Inflammatory macrophage treated with lipopolysaccharide for 4 hours (primary cell): ENCODE measurements at places on chromosomes 12 and 14.

DNA sequence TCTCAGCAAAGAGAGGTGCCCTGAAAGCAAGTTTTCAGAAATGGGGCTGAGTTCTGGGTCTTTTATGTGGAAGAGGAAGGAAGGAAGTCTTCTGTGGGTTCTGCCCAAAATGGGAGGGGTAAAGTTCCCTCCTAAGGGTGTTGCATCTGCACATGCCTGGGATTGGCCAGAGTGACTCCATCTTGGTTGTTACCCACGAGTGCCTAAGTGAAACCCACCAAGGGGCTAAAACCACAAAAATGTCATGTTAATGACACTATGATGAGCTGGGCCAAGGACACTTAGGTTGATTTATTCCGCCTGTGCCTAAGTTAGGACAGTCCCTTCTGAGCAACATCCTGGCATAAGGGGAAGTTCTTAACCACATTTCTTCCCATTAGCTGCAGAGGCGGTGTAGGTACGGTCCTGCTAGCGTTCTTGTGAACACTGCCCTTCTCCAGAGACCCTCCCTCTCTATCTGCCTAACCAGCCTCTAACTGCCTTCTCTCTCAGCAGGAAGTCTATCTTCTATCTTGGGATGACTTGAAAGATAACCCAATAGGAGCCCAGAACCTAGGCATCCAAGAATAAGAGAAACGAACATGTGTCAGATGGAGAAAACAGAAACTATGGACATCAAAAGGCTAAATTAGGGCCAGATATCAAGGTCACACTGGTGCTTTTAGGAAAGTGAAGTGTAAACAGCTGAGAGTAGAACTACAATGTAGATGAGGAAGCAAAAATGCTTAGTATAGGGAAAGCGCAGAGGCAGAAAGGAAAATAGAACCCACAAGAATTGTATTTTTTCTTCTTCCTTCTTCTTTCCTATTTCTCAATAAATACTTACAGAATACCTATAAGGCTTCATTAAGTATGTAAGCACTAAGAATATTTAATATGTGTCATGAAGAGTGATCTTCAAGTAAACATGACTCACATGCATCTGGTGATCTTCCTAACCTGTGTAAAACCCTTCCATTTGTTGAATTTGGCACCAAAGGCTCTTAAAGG, 104.2 kb upstream of the AMN1 start:
- DNase-seq: peak; percentile 94

- no peak for DNase-seq
Observed at GRCh38 chr14:75315144-75315543, 36.5 kb downstream of the FOS start.

DNA sequence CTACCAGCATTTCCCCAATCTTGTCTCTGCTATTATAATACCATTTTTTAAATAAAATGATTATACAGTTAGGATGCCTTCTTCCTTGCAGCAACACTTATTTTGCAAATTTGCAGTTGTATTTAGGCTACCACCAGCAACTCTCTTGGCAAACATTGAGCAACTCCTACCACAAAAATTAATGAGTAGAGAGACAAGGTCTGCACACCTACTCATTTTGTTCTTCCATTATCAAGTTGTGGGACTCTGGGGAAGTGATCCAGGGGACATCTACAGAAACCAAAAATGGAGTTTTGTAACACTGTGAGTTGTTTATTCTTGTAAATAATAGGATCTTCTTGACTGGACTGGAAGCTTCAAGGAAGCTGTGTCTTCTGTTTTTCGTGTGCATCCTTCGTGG, 38.6 kb downstream of the DGLUCY start:
- peak; percentile 32 for DNase-seq

DNA sequence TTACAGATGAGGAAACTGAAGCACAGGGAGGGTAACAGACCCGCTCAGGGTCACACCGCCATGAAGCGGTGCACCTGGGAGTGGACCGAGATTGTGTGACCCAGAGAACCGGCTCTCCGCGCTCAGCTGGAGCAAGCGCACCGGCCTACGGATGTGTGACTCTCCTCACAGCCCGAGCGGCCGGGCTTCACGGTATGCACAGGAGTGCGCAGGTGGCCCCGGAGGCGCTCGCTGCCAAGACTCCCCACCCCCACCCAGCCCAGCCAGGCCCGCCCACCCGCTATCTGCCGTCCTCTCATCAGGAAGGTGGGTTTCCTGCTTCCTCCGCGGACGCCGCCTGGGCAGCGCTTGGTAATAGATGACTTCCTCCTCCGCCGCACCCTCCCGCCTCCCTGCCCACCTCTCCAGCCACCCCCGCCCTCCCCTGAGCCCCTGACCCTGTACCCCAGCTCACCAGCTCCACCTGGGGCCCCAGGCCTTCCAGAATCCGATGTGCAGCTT, 110.7 kb downstream of the NCOR2 start:
- peak; percentile 31 for DNase-seq
